RCC 7860 (cell line): ENCODE measurements at places on chromosomes 6 and 20.

GRCh38 chr20:5448449-5449118, 131.8 kb upstream of the PROKR2 start:
- peak; percentile 6 for DNase-seq

GRCh38 chr6:104589940-104590339, 269.8 kb downstream of the HACE1 start:
- DNase-seq: no peak

GRCh38 chr6:159053781-159054398, 9.1 kb upstream of the TAGAP start:
- DNase-seq: no peak

GRCh38 chr20:54004445-54004844, 65.9 kb downstream of the BCAS1 start:
- DNase-seq: no peak

GRCh38 chr20:25250508-25250907, 2.6 kb downstream of the PYGB start:
- DNase-seq: no peak
